Activated T-cell treated with anti-CD3 and anti-CD28 coated beads, Interleukin-2, amount 50 U/mL, for 72 hours (primary cell): ENCODE measurements at places on chromosomes 2 and 18.

- H3K4me1 ChIP-seq = no peaks in the 10 kb centered on the region
- no peak overlapping the region for H3K4me3 ChIP-seq
- no peak for DNase-seq
- H3K27me3 ChIP-seq = no peaks in the 10 kb centered on the region
Measured at GRCh38 chr2:120832296-120833070, 96.8 kb downstream of the GLI2 start.

DNA sequence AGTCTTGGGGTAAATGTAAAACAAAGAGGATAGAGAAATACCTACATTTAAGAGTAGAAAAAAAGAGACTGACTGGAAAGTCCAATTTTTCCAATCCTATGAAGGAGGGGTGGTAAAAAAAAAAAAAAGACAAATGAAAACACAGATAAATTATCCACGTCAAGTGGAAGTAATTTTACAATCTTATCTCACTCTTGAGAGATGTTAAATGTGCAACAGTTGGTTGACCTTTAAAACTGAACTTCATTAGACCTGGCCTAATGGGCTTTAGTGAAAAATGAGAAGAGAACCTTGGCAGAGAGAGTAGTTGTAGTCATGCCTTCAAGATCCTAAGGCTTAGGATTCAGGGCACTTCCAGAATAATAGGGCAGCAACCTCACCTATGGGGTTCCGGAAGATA, 20.4 kb downstream of the GALNT3 start:
- H3K4me1 ChIP-seq = peaks cover 15% of the 10 kb centered on the region
- no peak overlapping the region for H3K4me3 ChIP-seq
- H3K36me3 ChIP-seq = no peaks in the 10 kb centered on the region
- no peak for DNase-seq
- H3K27ac ChIP-seq = no peak overlapping the region

- peaks cover 26% of the 10 kb centered on the region for H3K36me3 ChIP-seq
- no peaks in the 10 kb centered on the region for H3K4me1 ChIP-seq
- no peak overlapping the region for H3K27ac ChIP-seq
- no peak overlapping the region for H3K4me3 ChIP-seq
- DNase-seq = no peak
Measured at GRCh38 chr2:212864186-212864585, 287.2 kb downstream of the IKZF2 start.

- DNase-seq = no peak
- H3K36me3 ChIP-seq = no peaks in the 10 kb centered on the region
- no peaks in the 10 kb centered on the region for H3K4me1 ChIP-seq
Measured at GRCh38 chr18:34820360-34821065, 110.4 kb downstream of the DTNA start.

GRCh38 chr2:16615687-16616615, 49.7 kb downstream of the CYRIA start:
- peaks cover 24% of the 10 kb centered on the region for H3K27me3 ChIP-seq
- no peaks in the 10 kb centered on the region for H3K36me3 ChIP-seq
- DNase-seq = no peak
- no peak overlapping the region for H3K27ac ChIP-seq
- H3K4me3 ChIP-seq = no peak overlapping the region

DNA sequence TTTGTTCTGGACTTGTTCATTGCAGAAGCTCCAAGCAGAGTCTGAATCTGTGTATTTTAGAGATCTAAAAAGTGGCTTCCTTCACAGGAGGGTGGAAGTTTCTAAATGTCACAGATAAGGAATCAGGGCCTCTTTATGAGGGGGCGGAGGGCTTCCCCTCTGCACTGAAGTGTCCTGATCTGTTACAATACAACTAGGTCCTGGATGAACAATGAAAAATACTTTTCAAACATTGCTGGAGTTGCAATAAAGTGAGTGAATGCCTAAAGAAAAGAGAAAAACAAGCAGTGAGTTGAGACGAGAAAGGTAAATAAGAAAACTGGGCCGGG, 179.3 kb upstream of the HDAC4 start:
- H3K36me3 ChIP-seq = no peaks in the 10 kb centered on the region
- no peak overlapping the region for H3K27ac ChIP-seq
- no peak for DNase-seq
- H3K4me3 ChIP-seq = peak overlapping the region; percentile 46

DNA sequence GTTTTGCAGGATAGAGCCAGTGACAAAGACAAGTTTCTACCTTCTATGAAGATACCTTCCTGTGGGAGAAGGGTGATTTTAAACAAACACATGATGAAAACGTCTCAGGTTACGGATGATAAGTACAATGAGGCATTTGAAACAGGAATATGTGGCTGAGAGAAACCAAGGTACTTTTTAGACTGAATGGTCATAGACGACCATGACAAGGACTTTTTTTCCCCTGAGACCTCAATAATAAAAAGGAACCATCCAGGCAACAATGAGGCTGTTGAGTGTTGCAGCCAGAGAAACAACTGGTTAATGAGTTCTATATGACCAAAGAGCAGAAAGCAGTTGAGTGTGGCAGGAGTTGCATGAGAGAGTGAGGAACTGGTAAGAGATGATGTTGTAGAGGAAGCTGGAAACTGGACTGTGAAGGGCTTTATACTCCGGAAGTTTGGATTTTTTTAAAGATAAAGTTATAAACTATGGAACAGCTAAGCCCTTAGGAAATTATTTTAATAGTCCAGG, 306.1 kb upstream of the CYRIA start:
- H3K27ac ChIP-seq = no peak overlapping the region
- H3K27me3 ChIP-seq = no peaks in the 10 kb centered on the region
- no peaks in the 10 kb centered on the region for H3K4me1 ChIP-seq
- H3K4me3 ChIP-seq = no peak overlapping the region
- no peak for DNase-seq

DNA sequence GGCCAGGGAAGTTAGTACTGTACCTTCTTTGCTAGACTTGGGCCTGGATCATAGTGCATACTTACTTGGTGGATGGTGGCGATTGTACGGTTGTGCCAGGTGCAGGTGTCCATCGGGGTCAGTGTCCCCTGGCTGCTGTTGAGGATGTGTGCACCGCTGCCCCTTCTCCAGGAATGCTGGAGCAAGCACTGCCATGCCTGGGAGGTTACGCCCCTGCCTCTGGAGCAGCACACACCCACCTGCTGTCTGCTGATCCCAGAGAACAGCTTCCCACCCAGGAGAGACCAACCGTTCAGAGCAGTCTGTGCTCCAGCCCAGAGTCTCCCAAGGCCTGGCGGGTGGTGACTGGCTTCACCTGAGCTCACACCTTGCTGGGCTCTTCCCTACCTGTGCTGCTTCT, 286.8 kb upstream of the HS6ST1 start:
- H3K36me3 ChIP-seq = no peaks in the 10 kb centered on the region
- no peaks in the 10 kb centered on the region for H3K4me1 ChIP-seq
- DNase-seq = no peak
- no peak overlapping the region for H3K27ac ChIP-seq
- H3K27me3 ChIP-seq = no peaks in the 10 kb centered on the region
- H3K4me3 ChIP-seq = no peak overlapping the region

DNA sequence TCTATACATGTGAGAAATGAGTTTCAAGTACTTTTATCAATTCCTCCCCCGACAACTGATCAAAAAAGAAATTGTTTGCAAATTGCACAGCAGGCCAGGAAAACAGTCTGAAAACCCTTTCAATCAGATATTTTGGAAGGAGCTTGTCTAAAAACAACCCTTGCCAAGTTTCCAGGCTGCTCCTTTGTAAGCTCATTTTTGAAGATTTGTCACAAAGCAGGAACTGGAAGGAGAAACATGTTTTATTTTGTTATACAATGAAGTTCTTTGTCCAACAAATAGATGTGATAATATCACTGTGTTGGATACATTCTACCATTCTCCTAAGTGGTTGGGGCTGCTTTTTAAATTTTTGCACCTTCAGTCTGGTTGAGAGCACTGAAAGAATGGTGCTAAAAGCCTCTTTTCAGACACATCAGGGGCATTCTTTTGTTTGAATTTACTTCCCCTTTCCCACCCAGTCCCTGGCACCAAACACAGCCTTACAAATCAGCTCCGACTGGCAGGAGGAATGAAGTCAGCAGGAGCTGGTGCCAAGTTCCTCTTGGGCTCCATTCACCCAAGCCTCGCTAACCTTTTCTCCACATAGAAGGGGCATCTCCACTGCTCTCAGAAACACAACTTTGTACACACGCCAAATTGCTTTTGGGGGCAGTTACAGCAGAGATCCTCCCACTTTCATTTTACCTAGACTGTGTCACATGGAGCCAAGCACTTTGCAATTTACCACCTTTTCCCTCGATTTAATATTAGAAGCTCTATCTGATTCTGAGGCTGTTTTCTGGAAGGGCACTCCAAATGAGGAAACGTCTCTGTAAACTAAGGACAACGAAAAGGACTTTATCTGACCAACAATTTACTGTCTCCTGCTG, 88.0 kb downstream of the C1D start:
- no peak overlapping the region for H3K27ac ChIP-seq
- no peak overlapping the region for H3K4me3 ChIP-seq
- no peaks in the 10 kb centered on the region for H3K36me3 ChIP-seq
- DNase-seq = no peak

- no peak for DNase-seq
- H3K36me3 ChIP-seq = peaks cover 4% of the 10 kb centered on the region
- H3K4me1 ChIP-seq = peaks cover 74% of the 10 kb centered on the region
Measured at GRCh38 chr2:96320326-96320725, 4.8 kb upstream of the ITPRIPL1 start.

- no peak overlapping the region for H3K4me3 ChIP-seq
- no peak for DNase-seq
- H3K4me1 ChIP-seq = no peaks in the 10 kb centered on the region
- peaks cover 22% of the 10 kb centered on the region for H3K27me3 ChIP-seq
Measured at GRCh38 chr2:85076618-85077274, 56.4 kb upstream of the TCF7L1 start.

DNA sequence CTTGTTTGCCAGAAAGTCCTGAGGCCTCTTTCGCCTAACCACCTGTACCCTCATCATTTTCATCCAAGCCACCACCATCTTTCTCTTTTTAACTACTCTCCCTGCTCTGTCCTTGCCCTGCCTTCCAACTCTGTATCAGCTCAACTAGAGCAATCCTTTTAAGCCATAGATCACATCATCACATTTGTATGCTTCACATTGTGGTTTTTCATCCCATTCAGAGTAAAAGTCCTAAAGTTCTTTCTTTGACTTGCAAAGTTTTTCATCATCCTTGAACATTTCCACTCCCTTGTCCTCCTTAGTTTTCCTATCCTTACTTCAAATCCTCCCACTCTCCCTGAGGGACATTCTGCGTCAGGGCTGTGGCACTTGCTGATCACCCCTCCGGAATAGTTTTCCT, 73.9 kb downstream of the SLC39A10 start:
- DNase-seq = no peak
- no peak overlapping the region for H3K4me3 ChIP-seq
- H3K27ac ChIP-seq = peak overlapping the region; percentile 4
- H3K4me1 ChIP-seq = peaks cover 6% of the 10 kb centered on the region
- H3K27me3 ChIP-seq = no peaks in the 10 kb centered on the region
- H3K36me3 ChIP-seq = peaks cover 32% of the 10 kb centered on the region

DNA sequence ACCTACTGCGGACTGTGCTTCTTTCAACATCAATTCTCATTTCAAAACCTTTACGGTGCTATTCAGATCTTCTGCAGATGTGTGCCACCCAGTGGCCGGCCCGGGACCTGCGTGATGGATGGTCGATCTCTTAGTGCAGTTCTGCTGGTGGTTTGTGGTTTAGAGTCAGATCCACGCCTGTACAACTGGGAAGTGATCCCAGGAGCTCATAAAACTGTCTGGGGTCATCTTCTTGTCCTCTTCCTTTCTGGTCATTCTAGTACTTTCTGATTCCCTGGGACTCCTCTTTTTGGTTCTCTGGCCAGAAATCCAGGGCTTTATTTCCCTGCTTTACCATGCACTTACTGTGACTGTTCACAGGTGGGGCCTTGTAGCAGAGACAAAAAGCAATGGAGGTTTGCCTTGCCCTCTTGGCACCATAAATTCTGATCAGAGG, 15.8 kb upstream of the SELENOI start:
- no peaks in the 10 kb centered on the region for H3K27me3 ChIP-seq
- H3K4me3 ChIP-seq = peak overlapping the region; percentile 54
- H3K27ac ChIP-seq = no peak overlapping the region
- peak; percentile 88 for DNase-seq
- peaks cover 29% of the 10 kb centered on the region for H3K4me1 ChIP-seq
- no peaks in the 10 kb centered on the region for H3K36me3 ChIP-seq

DNA sequence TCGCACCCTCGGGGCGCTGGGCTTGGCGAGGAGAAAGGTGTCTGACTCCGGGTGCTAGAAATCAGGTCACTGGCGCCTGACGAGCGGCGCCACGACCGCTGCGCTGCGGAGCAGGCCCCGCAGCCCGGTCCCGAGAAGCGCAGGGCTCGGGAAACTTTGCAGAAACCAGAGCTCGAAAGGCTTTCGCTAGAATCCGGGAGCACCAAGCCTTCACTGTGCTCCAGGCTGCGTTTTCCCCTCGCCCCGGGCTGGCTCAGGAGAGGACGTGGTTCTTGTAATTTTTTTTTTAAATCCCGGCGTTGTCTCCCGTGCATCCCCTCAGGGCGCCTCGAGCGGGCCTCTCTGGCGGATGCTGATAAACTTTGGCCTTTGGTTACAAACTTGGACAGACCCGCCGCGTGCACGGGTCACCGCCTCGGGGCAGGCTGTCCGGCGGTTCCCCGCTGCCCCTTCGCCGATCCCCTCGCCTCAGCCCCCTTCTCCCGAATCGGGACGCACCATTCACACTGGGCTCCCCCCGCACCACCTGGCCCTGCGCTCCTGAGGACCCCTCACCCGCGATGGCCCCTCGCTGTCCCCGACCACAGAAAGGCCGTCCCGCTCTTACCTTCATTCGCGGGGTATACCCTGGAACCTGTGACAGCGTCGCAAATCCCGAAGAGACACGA, 419 bp downstream of the EPHA4 start:
- peak overlapping the region; percentile 21 for H3K27ac ChIP-seq
- H3K4me3 ChIP-seq = peak overlapping the region; percentile 75
- H3K36me3 ChIP-seq = peaks cover 8% of the 10 kb centered on the region
- peaks cover 61% of the 10 kb centered on the region for H3K27me3 ChIP-seq

DNA sequence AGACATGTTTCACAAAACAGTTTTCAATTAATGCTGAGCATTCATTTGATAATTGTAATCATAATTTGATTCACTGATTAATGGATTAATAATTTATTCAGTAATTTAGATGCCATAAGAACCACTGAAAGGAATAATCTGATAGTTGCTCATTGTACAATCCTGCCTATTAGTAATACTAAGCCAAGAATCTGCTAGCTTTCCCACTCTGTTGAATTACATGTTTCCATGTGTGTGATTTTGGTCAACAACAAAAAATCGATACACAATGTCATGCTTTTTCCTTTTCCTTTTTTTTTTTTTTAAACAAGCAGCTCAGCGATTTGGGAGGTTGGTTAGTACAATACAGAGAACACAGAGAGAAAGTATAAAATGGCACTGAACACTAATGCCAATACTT, 25.9 kb downstream of the ARL5A start:
- peaks cover 9% of the 10 kb centered on the region for H3K4me1 ChIP-seq
- H3K27me3 ChIP-seq = no peaks in the 10 kb centered on the region
- H3K4me3 ChIP-seq = no peak overlapping the region
- no peak overlapping the region for H3K27ac ChIP-seq

DNA sequence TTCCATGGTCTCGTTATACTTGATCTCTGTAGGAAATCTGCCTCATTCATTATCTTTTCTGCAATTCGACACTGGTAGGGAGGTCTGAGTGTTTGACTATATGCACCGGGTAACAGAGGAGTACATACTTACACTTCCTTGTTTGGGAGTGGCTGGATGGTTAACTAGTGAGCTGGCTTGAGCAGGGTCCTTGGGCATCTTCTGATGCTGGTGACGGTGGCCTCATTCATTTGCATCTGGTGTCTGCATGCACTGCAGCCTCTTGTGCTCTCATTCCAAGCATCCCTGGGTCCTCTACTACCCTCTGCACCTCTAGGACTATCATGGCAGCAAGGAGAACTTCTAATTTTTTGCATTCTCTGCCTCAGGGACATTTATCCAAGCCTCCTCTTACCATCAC, 100.0 kb upstream of the TCF4 start:
- no peak overlapping the region for H3K27ac ChIP-seq
- no peaks in the 10 kb centered on the region for H3K4me1 ChIP-seq
- no peak for DNase-seq
